CD4-positive, CD25-positive, alpha-beta regulatory T cell (primary cell): ENCODE measurements at places on chromosomes 2 and 18. TPM values are rescaled to one million over a fixed set of nuclear protein-coding genes. Genes with fewer than 3 reads are reported as not detected.

GRCh38 chr2:237143676-237144440 is 58.2 kb downstream of the COPS8 start:
- H3K36me3 ChIP-seq: no peaks in the 10 kb centered on the region
- DNase-seq: no peak
- H3K4me3 ChIP-seq: no peak overlapping the region
- no peak overlapping the region for H3K27ac ChIP-seq

DNA sequence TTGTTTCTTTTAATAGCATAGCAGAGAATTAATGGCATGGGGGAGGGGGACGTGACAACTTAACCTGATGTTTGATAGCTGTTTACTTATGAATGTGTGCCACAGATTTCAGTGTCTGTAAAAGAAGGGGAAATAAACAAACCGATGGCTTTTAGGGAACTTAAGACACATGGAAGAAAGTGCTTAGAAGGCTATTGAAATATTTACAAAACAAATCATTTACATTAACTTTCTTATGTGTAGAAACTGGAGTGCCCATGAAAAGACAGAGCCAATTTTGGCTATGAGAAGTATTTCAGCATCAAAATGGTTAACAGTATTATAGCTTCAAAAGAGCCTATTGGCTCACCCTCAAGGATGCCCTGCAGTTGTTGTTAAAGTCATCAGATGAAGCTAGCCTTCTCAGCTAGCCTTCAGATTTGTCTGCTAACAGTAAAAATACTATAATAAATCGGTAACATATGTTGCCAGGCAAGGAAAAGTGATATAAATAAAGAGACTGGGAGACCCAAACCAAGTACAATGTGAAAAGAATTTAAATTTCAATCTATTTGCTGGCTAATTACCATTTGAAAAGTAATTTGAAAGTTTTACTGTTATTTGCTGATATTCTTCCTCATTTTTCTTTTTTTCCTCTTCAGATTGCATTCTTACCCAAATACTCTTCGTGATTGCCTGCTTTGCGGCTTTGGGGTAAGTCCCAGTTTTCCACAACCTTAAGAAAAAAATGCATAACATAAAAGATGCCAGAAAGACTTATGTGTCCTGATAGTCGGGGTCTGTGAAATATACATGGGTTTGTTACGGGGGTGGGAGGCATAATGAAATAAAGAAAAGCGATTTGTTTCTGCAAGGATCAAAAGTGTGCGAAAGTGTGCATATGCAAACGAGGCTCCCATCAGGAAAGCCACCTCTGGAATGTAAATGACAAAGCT is 256.4 kb downstream of the MEIS1 start:
- no peaks in the 10 kb centered on the region for H3K27me3 ChIP-seq
- no peak for DNase-seq
- H3K4me1 ChIP-seq: no peaks in the 10 kb centered on the region
- no peaks in the 10 kb centered on the region for H3K36me3 ChIP-seq

Gene MOCOS
- total RNA-seq: not detected

DNA sequence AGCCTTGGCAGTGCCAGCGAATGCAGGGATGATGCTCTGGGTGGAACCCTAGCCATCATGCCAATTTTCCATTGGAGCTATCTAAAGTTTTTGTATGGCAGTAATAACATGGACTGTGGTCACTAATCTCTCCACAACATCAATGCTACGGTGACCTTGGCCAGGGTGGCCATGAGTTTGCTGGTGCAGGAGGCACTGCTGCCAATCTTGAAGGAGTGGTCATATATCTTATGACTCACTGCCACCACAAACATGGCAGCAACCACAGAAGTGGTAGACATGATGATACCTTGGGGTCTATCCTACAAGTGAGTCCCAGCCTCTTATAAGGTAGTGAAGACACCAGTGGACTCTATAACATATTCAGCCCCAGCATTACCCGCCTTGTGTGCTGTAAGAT is 104.6 kb downstream of the EVA1A start:
- H3K4me3 ChIP-seq: no peak overlapping the region
- H3K27ac ChIP-seq: no peak overlapping the region
- no peak for DNase-seq
- H3K36me3 ChIP-seq: no peaks in the 10 kb centered on the region
- H3K4me1 ChIP-seq: no peaks in the 10 kb centered on the region

Gene ADD2
- total RNA-seq: 0.67 TPM

- H3K27me3 ChIP-seq: no peaks in the 10 kb centered on the region
- no peak overlapping the region for H3K4me3 ChIP-seq
- no peaks in the 10 kb centered on the region for H3K36me3 ChIP-seq
- H3K4me1 ChIP-seq: no peaks in the 10 kb centered on the region
- H3K27ac ChIP-seq: no peak overlapping the region
These were observed 478.7 kb upstream of the CNTNAP5 start for GRCh38 chr2:123546353-123546752.

GRCh38 chr2:174340400-174341292 is 5.9 kb downstream of the SP9 start:
- peaks cover 50% of the 10 kb centered on the region for H3K27me3 ChIP-seq
- peak; percentile 17 for DNase-seq
- H3K4me1 ChIP-seq: peaks cover 71% of the 10 kb centered on the region
- no peak overlapping the region for H3K4me3 ChIP-seq

Gene CHCHD5
- 18.2 TPM for total RNA-seq

DNA sequence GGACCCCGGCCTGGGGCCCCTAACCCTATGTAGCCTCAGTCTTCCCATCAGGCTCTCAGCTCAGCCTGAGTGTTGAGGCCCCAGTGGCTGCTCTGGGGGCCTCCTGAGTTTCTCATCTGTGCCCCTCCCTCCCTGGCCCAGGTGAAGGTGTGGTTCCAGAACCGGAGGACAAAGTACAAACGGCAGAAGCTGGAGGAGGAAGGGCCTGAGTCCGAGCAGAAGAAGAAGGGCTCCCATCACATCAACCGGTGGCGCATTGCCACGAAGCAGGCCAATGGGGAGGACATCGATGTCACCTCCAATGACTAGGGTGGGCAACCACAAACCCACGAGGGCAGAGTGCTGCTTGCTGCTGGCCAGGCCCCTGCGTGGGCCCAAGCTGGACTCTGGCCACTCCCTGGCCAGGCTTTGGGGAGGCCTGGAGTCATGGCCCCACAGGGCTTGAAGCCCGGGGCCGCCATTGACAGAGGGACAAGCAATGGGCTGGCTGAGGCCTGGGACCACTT is 16.4 kb downstream of the EMX1 start:
- H3K4me3 ChIP-seq: no peak overlapping the region
- no peaks in the 10 kb centered on the region for H3K36me3 ChIP-seq
- no peak for DNase-seq

Gene NHEJ1
- 12.9 TPM for total RNA-seq

- no peaks in the 10 kb centered on the region for H3K36me3 ChIP-seq
- no peak for DNase-seq
- H3K27me3 ChIP-seq: peaks cover 13% of the 10 kb centered on the region
- H3K27ac ChIP-seq: no peak overlapping the region
- no peak overlapping the region for H3K4me3 ChIP-seq
These were observed 11.6 kb downstream of the TRPM8 start for GRCh38 chr2:233928594-233929351.

DNA sequence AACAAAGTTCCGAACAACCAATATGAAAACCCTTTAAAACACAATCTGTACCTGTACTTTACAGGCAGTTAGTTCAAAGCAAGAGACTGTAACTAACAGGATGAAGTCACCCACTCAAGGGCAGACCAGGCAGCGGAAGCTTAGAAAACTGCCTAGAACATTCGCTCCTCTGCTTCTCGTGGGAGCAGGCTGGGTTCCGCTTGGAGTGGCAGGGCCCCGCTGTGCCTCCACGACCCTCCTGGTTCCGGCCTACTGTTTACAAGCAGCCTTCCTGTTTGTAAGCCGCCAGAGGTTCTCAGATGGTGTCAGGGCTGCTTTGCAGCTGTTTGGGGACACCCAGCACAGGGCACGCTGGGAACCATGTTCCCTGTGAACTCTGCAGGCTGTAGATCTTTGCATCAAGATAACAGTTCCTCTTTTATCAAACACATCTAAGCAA is 31.3 kb downstream of the CIB4 start:
- H3K4me3 ChIP-seq: no peak overlapping the region
- DNase-seq: peak; percentile 25
- no peaks in the 10 kb centered on the region for H3K36me3 ChIP-seq
- no peaks in the 10 kb centered on the region for H3K27me3 ChIP-seq
- no peak overlapping the region for H3K27ac ChIP-seq
